ENCODE measurements at places on chromosomes 11 and 22.
A peak's percentile ranks its signal among the peaks of the same experiment; 100 is the strongest.

- DNase-seq, result no peak
These were observed 9.9 kb downstream of the RAB36 start for GRCh38 chr22:23155143-23155542.

DNA sequence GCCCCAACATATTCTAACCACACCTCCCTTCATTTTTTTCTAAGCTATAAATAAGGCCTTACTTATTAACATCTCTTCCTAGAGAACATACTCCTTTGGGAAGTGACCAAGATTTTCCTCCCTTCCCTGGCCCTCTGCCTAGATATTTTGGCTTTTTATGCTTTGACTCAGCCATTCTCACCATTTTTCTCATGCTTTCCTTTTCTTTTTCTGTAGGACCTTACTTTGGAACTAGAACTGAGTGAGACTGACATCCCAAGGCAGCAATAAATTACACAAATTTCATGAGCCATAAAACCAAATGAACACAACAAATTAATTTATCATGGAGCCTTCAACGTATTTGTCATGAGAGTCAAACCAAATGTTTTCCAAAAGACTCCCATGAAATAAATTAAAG lies 142.7 kb upstream of the CTSC start:
- no peak for DNase-seq

- no peak for DNase-seq
These were observed 86.7 kb downstream of the SWAP70 start for GRCh38 chr11:9750551-9750950.

DNA sequence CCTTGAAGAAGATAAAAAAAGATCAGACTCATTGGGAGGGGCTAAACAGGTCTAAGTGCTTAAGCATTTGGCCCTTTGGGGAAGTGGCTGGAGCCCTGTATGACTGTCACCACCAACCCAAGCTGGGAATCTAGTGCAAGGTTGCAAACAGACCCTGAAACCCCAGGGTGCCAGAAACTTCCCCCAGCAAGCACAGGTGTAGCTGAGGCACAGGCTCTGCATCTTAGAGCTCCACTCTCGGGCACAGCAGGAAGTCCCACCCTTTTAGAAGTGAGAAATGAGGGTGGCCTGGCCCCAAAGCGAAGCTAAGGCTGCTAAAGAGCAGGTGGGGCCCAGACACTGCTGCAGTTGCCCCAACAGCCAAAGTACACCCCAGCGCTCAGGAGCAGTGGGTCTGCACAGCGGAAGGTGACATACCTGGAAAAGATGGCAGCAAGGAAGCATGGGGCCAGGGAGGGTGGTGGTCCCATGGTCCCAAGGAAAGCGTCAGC lies 5.8 kb upstream of the KDM2A start:
- DNase-seq, result no peak

GRCh38 chr11:122749005-122749687 lies 89.2 kb upstream of the CRTAM start:
- DNase-seq, result peak; percentile 49

DNA sequence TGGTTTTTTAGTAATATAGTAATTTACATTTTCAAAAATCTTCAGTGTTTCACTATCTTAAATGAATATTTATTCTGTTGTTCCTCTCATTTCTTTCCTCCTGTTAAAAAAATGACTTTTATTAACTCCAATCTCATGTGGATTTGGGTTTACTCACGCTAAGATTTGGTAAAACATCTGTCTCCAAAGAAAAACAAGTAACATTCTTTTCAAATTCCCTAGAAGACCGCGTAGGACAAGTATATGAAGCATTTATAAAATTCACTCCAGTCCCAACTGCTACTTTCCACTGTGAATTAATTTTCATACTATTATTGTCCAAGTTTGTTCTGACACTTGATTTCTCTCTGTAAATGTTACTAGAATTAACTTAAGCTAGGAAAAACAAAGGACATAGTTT lies 26.2 kb downstream of the SBF2 start:
- no peak for DNase-seq

DNA sequence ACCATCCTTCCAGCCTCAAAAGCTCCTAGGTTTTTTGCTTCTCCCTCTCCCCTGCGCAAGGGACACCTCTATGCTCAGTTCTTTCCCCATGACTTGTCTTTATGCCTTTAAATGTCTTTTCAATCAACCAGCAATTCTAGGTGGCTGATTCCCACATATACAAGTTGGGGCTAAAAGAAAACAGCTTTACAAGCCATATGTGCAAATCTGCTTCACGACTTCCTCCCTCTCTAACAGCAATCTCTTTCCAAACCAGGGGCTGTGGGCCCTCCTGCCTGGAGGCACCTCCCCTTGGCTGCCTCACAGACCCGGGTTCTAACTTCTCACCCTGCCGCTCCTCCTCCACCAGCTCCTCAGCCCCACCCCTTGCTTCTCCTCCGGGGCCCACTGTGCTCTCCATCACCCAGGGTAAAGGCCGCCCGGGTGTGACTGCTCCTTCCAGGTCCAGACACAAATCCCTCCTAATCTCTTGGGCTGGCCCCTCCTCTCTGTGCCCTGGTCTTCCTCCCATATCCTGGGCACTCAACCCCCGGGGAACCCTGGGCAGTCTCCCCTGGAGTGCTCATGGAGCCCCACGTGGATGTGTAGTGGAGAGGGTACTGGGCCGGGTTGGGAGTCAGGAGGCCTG lies 14.1 kb downstream of the TMPRSS13 start:
- no peak for DNase-seq

DNA sequence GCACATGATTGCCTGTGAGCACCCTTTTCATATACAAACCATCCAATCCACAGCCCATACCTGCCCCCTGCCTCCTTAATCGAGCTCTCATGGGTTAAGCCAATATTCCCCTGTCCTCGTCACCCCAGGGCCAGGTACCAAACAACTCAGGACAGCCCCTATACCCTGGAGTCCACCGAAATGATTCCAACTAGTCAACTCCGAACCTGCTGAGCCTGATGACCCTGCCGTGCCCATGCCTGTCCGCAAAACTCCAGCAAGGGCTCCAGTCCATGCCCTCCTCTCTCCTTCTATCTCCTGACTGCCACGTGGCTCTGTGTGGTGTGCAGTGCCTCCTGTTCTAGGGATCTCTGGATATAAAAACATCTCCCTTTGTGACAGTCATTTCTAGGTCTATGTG lies 35.5 kb upstream of the SYT13 start:
- DNase-seq, result no peak

DNA sequence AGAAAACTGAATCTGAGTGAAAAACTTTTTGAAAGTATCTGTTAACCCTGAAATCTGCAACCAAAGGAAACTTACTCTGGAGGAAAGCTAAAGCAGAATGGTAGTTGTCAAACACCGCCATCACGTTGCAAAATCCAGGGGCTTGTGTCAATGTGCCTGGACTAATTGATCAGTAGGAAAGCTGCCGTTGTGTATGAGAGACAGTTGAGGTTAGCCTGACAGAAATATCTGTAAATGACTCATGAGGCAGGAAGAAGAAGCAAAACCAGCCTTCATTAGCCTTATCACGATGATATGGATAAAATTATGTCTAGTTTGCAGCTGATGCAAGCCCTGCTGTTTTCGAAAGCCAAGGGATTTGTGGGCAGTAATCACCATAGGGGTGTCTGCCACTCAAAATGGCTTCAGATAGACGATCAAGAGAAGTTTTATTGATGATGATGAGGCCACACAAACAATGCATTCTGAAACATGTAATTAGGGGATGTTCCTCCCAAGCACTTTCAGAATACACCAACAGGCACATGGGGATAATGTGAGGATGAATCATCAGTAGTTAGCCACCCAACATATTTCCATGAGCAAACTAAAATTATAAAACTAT lies 8.9 kb downstream of the SCGB1A1 start:
- no peak for DNase-seq

DNA sequence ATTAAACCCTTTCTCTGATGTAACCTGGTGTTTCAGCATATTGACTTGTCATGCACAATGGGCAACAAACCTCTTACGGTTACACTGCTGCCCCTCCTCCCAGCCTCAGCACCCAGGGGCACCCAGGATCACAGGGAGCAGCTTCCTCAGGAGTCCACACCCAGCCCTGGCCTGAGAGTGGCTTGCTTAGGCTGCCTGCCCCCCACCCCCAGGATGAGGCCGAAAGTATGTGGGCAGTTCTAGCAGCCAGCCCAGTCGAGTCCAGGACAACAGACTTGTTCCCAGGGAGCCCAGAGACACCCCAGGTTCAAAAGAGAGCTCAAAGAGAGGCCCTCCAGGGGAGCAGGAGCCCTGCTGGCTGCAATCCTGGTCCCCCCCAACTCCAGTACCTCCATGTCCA lies 108.1 kb upstream of the THY1 start:
- no peak for DNase-seq

- DNase-seq, result no peak
These were observed 283.0 kb downstream of the RAB38 start for GRCh38 chr11:87892291-87892690.

GRCh38 chr11:36385121-36385970 lies 89.3 kb downstream of the PRR5L start:
- DNase-seq, result no peak

DNA sequence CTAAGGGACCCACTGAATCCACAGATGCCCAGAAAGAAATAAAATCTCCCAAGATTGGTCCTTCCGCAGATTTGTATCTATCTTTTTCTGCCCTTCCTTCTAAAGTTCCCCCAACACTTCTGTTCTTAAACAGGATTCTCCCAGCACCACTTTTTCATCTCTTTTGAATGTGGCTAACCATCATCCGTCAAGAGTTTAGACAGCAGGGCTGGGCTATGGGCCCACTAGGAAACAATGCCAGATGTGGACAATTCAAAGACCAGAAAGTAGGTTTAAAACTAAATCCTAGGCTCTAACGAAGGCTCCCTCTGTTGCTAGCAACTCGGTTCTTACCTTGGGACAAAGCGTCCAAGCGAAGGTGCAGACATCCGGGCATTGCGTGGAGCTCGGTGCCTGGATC lies 100.0 kb downstream of the AMBRA1 start:
- no peak for DNase-seq

GRCh38 chr11:72974487-72975205 lies 160.4 kb downstream of the ATG16L2 start:
- no peak for DNase-seq

DNA sequence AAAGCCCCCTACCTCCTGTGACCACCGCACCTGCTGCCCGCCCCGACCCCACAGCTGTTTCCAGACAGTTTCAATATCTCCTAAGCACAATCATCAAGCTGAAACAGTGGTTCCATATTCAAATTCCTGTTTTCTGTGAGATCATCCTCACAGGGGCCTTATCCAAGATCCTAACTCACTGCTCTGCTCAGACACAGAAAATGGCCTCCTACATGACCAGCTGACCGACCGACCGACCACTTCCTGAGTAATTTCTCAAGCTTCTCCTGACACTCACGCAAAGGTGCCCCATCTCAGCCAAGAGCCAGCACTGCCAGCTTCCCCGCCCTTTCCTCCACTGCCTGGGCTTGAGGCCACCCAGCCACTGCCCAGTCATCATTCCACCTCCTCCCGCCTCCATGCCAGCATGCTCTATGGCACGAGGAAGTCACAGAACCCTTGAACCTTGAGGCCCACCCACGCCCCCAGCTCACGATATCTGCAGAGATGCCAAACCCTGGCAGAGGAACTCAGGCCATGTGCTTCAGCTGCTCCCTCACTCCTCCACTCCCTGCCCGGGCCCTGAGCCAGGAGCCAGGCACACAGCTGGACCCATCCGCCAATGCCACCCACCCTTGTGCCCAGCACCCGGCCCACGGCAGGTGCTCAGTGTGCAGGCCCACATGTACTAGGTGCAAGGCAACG lies 14.0 kb downstream of the KIAA0930 start:
- no peak for DNase-seq

- no peak for DNase-seq
These were observed 3.8 kb downstream of the PKDREJ start for GRCh38 chr22:46259374-46259773.

DNA sequence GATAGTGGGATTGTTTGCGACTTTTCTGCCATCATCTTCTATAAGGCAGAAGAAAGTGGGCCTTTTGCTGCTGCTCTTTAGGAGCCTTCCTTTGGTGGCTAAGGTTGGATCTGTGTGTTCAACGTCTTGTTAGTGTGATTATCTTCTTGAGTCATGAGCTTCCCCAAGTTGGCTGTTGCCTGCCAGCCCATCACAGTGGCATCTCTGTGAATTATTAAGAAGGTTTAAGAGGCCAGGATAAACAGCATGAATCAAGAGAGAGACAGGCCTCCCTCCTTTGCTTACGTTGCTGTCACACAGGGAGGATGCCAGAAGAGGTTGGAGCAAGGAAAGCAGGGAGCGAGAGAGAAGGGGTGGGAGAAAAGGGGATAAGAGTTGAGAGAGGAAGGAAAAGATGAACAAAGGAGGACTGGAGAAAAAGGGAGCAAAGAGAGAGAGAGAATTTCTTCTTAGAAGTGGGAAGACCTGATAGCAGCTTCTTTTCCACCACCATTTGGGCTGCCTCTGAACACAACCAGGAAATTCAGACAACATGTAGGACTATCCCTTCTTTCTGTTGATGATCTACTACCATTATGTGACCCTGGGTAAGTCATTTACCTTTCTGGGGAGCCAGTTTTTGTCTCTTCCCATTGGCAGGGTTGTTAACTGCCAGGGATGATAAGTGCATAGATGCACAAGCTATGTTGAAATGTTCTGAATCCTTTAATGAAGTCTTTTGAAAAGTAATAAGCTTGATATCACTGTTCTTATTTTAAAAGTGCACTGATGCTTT lies 126.5 kb downstream of the NAV2 start:
- no peak for DNase-seq

DNA sequence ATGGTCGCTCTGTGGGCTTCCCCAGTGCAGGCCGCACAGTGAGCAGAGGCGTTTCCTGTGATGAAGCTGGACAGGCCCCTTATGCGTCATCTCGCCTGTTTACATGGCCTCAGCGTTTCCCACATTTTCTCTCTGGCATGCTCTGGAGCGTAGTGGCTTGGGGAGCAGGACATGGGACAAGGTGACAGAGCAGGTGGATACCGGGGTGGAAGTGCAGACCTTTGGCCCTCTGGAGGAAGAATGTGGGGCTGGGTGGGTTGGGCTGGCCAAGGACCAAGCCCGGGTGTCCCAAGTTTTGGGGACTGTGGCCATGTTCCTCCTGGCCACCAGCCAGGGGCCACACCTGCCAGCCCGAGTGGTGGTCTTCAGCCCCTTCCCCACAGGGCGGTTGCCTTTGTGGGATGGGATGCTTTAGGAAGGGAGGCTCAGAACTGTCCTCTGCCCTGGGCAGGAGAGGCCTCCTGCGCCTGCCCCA lies 446.6 kb downstream of the TBC1D22A start:
- no peak for DNase-seq

DNA sequence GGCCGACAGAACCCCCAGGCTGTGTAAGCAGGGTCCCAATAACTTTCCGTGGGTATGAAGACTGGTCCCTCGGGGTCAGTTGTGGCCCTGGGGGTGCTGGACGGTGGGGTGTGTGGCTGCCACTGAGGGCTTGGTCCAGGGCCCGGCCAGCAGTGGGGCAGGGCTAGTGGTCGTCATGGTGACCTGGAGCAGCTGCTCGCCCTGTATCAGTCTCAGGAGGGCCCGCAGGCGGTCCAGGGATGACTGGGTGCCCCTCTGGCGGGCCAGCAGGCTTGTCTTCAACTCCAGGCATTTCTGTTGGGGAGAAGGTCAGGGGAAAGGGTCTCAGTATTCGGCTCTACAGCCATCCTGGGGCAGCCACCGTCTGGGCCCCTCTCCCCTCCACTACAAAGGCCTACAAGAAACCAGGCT lies 126.8 kb downstream of the PHF21B start:
- no peak for DNase-seq

- DNase-seq, result no peak
These were observed 4.9 kb downstream of the MUC5AC start for GRCh38 chr11:1162491-1163311.

All from activated CD4-positive, alpha-beta T cell treated with anti-CD3 and anti-CD28 coated beads, Interleukin-2, amount 50 U/mL, for 4 hours (primary cell).